Activated CD8-positive, alpha-beta T cell treated with anti-CD3 and anti-CD28 coated beads, Interleukin-2, amount 10 ng/mL, durations not matched to agents 7 days and 5 days (primary cell): ENCODE measurements at places on chromosomes 13 and 19. TPM values are rescaled to one million over a fixed set of nuclear protein-coding genes. Genes with fewer than 3 reads are reported as not detected.

Gene PRSS57
- total RNA-seq = not detected

GRCh38 chr13:45782327-45783045, 69.1 kb downstream of the SIAH3 start:
- no peak for DNase-seq
- H3K36me3 ChIP-seq = no peaks in the 10 kb centered on the region
- H3K27me3 ChIP-seq = no peaks in the 10 kb centered on the region
- no peaks in the 10 kb centered on the region for H3K4me1 ChIP-seq
- no peak overlapping the region for H3K27ac ChIP-seq
- no peak overlapping the region for H3K4me3 ChIP-seq

Gene ADPRHL1
- total RNA-seq = 0.73 TPM

DNA sequence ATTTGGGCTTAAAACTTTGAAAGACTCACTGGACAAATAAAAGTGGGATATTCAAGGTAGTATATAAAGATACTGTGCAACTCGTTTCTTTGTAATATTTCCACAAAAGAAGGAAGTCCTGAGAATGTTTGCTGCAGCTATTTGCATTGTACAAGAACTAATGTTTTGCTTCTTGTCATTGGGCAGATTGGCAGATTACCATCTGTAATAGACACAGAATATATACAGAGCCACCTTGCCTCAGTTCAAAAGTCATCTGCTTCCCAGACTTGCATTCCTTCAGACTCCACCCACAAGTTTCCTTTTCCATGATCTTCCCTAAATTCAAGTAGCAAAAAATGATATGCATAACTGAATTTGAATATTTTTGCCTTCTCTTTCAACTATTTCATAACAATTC, 145.1 kb downstream of the EFNB2 start:
- no peaks in the 10 kb centered on the region for H3K27me3 ChIP-seq
- DNase-seq = no peak
- no peaks in the 10 kb centered on the region for H3K4me1 ChIP-seq
- H3K27ac ChIP-seq = no peak overlapping the region
- no peaks in the 10 kb centered on the region for H3K36me3 ChIP-seq
- H3K4me3 ChIP-seq = no peak overlapping the region

Gene NLRP11
- total RNA-seq = not detected

- no peak overlapping the region for H3K27ac ChIP-seq
- no peaks in the 10 kb centered on the region for H3K27me3 ChIP-seq
- H3K4me3 ChIP-seq = no peak overlapping the region
These were observed 102.8 kb downstream of the KATNAL1 start for GRCh38 chr13:30204564-30204963.

DNA sequence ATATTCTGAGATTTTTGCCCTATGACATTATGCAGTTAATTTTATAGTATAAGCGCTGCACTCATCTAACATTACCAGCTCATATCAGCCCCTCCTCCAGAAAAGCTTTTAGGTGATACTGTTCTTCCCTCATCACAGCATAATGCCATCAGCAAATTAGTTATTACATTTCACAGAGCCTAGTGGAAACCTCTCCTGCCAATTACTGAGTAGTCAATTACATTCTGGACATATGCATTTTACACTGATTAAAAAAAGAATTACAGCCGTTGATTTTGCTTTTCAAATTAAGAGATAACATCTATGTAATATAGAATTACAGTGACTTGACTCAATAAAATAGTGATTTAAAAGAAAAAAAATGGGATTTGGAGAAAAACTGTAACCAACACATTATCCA, 542.1 kb downstream of the UQCRFS1 start:
- H3K27ac ChIP-seq = no peak overlapping the region
- no peaks in the 10 kb centered on the region for H3K4me1 ChIP-seq
- no peaks in the 10 kb centered on the region for H3K27me3 ChIP-seq
- no peak for DNase-seq

DNA sequence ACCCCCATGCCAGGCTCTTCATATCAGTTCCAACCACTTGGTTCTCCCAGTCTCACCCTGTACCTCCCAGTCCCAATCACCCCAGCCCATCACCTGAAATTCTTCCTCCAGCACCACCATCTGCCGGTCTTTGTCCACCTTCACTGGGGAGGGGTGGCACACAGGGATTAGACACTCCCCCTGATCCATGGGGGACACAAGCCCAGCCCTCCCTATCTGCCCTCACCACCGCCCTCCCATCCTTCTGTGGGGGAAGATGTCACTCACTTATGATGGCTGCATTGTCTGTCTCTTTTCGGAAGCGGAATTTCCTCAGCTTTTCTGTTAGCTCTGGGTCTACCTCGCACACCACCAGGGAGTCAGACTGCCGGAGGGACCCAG, 685 bp downstream of the GMFG start:
- no peaks in the 10 kb centered on the region for H3K27me3 ChIP-seq
- H3K27ac ChIP-seq = peak overlapping the region; percentile 98
- H3K4me3 ChIP-seq = peak overlapping the region; percentile 100
- peak; percentile 57 for DNase-seq

DNA sequence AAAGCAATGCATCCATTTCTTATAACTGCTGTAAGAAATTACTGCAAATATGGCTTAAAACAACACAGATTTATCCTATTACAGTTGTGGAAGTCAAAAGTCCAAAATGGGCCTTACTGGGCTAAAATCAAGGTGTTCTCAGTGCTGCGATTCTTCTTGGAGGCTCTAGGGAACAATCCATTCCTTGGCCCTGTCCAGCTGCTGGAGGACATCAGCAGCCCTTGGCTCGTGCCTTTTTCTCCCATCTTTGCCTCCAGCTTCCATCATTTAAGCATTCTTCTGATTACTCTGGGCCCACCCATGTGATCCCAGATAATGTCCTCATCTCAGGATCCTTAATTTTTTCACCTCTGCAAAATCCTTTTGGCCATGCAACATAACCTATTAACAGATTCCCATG, 607.1 kb downstream of the DCT start:
- no peaks in the 10 kb centered on the region for H3K4me1 ChIP-seq
- DNase-seq = no peak
- no peak overlapping the region for H3K27ac ChIP-seq

DNA sequence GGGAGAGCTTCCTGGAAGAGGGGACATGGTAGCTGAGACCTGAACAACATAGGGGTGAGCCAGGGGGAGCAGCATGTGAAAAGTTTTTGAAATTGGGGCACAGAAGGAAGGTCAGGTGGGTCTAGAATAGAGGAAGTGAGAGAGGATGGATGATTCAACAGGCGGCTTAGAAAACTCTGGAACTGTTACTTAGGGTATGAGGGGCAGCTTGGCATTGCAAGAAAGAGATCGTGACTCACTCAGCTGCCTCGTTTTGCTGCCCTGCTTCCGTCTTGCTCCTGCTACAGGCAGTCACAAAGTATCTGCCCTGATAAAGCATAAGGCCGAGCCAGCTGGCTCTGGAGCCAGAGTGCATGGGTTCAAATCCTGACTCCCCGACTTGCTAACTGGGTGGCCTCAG, 1.3 kb upstream of the CEACAM20 start:
- no peaks in the 10 kb centered on the region for H3K4me1 ChIP-seq
- no peak overlapping the region for H3K4me3 ChIP-seq

Gene CRYL1
- total RNA-seq = 13.2 TPM
